ENCODE measurements at places on chromosomes 3 and 15.

DNA sequence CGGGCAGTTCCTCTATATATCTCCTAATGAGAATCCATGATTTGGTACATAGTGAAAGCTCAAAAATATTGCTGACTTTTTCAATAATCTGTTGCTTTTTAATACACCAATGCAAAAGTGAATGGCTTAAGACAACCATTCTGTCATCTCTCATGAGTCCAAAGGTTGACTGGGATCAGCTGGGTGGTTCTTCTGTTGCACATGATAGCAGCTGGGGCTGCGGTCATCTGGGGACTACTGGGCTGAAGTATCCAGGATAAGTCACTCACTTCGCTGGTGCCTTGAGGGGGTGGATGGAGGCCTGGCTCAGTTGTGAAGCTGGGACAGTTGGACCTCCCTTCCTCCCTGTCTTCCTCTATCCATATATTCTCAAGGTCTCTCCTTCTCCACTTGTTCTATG lies 53.7 kb downstream of the NOX5 start:
- no peak for DNase-seq

GRCh38 chr15:78223396-78224022 lies 10.9 kb downstream of the ACSBG1 start:
- DNase-seq: no peak

- DNase-seq: no peak
These were observed 49.1 kb downstream of the PXYLP1 start for GRCh38 chr3:141280690-141281089.

- peak; percentile 42 for DNase-seq
These were observed 21.7 kb upstream of the FMN1 start for GRCh38 chr15:33215941-33216872.

GRCh38 chr3:8557298-8557697 lies 55.7 kb downstream of the LMCD1 start:
- DNase-seq: no peak
